ENCODE measurements at places on chromosomes 1 and 21. TPM values are rescaled to one million over a fixed set of nuclear protein-coding genes. Genes with fewer than 3 reads are reported as not detected.

The SYTL1 gene
- total RNA-seq, result 38.6 TPM

The SPRR2B gene
- total RNA-seq, result not detected

The CRYAA gene
- not detected for total RNA-seq

The CAPN9 gene
- total RNA-seq, result not detected

The SLAMF9 gene
- not detected for total RNA-seq

The TSPEAR gene
- total RNA-seq, result not detected

The TRMT1L gene
- total RNA-seq, result 18.2 TPM

The MSH4 gene
- total RNA-seq, result 0.15 TPM

The LAPTM5 gene
- total RNA-seq, result 758 TPM

The S100A4 gene
- 34.0 TPM for total RNA-seq

The DDAH1 gene
- 0.44 TPM for total RNA-seq

The FCAMR gene
- total RNA-seq, result not detected

The FAAH gene
- 0.72 TPM for total RNA-seq

DNA sequence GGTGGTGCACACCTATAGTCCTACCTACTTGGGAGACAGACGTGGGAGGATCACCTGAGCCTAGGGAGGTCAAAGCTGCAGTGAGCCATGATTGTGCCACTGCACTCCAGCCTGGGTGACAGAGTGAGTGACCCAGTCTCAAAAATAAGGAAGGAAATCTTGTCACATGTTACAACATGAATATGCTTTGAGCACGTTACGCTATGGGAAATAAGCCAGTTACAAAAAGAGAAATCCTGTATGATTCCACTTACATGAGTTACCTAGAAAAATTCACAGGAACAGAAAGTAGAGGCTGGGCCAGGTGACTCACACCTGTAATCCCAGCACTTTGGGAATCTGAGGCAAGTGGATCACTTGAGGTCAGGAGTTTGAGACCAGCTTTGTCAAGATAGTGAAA, 6.7 kb upstream of the PADI6 start:
- DNase-seq, result no peak

DNA sequence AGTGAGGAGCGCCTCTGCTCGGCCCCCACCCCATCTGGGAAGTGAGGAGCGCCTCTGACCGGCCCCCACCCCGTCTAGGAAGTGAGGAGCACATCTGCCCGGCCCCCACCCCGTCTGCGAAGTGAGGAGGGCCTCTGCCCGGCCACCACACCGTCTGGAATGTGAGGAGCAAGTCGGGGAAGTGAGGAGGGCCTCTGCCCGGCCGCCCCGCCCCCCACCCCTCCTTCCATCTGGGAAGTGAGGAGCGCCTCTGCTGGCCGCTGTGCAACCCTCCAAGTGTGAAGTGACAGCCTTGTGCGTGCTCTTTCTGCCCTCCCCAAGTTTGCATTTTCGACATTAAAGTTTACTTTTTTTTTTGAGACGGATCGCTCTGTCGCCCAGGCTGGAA, 5.1 kb upstream of the ZZZ3 start:
- DNase-seq, result no peak

DNA sequence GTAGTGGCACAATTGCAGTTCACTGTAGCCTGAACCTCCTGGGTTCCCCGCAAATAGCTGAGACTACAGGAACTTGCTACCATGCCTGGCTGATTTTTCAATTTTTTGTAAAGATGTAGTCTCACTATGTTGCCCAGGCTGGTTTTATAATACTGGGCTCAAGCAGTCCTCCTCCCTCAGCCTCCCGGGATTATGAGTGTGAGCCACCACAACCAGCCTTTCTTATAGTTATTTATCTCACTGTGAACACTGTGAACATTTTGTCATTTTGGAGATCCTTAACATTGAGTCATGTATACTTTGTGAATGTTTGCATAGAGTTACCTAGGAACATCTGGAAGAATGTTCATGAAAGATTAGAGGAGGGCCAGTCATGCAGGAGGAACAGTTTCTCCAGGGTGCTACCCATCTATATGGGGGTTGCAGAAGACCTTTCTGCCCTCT, 127.1 kb upstream of the CACYBP start:
- no peak for DNase-seq

- no peak for DNase-seq
Observed at GRCh38 chr1:28067523-28068090, 20.8 kb downstream of the EYA3 start.

DNA sequence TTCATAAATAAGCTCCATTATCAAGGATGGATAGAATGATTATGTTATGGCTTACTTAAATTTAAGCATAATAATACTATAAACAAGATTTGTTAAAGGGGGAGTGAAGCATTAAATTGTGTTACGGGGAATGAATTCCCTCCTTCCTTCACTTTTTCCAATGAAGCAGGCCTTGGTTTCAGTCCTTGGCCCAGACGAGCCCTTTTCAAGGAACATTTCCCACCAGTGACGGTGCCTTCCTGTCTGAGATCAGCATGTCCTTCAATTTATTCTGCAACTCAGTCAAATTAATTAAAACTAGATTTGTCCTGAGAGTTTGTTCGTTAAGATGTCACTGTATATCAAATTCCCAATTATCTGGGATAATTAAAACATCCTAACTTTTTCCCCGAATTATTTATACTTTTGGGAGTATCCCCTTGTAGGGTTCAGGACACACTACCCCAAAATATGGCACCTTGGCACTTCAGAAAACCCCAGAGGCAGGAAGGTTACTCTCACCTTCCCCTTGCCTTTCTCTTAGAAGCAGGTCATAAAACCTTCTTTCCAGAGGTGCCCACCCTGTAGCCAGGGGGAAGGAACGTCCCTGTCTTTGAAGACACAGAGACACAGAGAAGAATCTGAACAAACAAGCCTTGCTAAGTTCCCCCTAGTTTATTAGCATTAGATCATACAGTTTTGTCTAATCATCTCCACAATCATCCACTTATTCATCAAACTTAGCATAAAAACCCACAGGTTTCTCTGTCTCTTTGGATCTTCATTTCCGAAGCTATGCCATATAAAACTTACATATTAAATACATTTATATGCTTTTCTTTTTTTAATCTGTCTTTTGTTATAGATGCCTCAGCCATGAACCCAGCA, 86.2 kb upstream of the ARHGAP29 start:
- DNase-seq, result no peak

DNA sequence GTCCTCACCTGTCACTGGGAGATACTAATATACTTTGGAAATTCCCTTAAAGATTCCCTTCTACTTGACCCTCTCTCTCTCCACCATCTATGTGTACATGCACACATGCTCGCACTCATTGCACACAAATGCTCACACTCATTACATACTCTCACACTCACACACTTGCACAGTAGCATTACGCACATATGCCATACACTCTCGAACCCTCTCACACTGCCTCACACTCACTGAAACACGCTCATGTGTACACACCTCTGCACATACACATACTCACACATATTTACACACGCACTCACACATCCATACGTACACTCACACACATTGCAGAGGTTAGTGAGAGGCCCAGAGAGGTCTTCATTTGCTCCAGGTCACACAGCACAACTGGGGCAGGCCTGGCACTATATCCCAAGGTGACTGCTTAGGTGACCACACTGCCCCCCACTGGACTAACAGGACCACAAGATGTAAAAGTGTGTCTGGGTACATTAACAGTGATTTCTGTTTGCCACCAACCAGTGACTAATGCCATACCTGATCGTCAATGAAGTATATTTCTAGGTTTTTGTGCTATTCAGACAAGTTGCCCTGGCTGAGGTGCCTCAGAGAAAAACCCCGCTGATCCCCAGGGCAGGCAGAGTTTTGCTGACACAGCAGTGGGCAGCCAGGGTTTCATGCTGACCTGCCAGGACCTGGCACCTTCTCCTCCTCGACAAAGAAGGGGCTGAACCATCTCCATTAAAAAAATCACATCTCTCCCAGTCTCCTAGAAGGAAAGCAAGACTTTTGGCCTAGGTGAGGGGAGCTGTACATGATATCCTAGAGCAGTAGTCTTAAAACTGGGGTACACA, 28.5 kb upstream of the CAMK1G start:
- no peak for DNase-seq

GRCh38 chr1:180539136-180539535, 19.6 kb upstream of the OVAAL start:
- DNase-seq, result no peak

- DNase-seq, result no peak
Observed at GRCh38 chr1:164644774-164645644, 86.0 kb downstream of the PBX1 start.

- peak; percentile 55 for DNase-seq
Observed at GRCh38 chr1:66253330-66253921, 280.5 kb upstream of the SGIP1 start.

DNA sequence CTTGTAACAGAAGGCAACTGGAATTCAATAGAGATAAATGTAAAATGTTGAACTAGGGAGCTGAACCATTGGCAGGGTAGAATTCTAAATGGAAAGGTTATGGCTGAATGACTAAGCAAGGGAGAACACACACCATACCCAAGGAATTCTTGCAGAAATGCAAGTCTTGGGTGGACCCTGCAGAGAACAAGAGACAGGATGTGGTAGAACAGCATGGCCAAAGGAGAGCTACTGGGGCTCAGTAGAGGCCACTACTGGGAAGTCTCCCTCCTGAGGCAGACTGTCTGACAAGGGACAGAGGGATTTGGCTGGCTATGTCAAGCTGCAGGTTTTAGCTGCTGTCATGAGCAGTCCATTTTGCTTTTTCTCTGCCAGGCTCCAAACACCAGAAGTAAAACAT, 180.9 kb downstream of the TNR start:
- DNase-seq, result no peak

DNA sequence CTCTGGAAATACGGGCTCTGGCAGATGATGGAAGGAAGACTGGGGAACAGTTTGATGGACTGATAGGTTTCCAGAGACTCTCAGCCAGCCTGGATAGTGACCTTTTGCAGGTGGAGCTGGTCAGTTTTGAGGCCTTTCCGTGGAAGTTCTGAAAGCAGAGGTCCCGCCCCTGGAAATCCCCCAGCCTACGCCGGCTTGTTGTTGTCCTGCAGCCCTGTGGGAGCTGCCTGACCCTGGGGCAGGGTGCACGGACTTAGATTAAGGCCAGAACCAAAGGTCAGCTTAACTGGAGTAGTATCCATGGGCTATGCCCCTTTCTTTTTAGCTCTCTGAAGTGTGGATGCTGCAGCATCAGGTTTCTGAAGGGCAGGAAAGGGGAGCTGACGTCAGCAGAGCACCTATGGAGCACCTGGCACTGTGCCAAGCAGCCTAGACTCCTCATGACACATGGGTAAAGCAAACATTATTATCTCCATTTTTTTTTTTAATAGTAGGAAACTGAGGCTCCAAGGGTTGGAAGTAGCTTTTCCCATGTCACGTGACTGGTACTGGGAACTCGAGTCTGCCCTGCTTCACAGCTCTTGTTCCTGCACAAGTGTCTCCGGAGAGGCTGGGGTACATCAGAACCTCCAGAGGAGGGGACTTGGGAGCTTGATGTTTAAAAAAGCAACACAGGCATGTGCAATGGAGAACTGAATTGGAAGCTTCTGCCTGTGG, 38.5 kb downstream of the IER5 start:
- no peak for DNase-seq

GRCh38 chr1:174719194-174719593, 271.4 kb downstream of the GPR52 start:
- no peak for DNase-seq

- no peak for DNase-seq
Observed at GRCh38 chr21:45161038-45161945, 86.9 kb downstream of the ADARB1 start.

- DNase-seq, result no peak
Observed at GRCh38 chr1:75470448-75470847, 140.5 kb downstream of the SLC44A5 start.

GRCh38 chr1:109668123-109668775, 392 bp downstream of the GSTM2 start:
- DNase-seq, result no peak

DNA sequence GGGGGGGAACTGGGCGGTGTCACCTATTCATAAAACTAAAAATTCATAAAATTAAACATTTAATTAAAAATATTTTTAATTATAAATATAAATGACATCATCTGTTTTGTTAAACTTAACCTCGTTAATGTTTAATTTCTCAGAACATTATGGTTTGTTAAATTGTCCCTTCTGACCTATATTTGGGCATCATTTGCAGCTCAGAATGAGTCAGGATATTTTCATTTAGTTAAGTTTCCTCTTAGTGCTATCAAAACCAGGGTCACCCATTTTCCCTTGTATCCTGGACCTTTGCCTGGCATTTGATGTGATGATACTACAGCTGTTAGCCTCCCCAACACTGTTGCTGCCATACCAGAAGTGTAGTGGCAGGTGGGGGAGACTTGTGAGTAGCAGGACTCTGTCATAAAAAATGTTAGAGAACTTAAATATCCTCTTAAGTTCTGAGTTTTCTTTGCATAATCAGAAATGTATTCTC, 30.3 kb downstream of the TSNAX start:
- DNase-seq, result no peak

DNA sequence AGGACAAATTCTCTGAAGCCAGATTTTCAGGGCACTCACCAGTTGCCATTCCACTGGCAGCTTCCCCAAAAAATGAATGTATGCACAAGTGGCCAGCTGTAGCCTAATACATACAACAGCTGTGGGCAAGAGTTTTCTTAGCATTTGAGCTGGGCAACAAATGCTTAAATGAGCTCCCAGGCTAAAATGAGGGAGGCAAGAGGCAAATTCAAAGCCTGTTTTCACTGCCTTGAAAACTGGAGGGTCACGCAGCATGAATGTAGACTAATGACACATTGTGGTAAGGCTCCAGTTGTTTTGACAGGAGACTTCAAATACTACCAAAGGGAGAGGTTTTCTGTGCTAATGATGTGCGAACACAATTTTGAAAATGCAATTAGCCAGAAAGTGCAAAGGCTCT, 88.2 kb downstream of the TIAM1 start:
- DNase-seq, result no peak
